Panc1 (cell line): ENCODE measurements at places on chromosomes 2 and 18.
A peak's percentile ranks its signal among the peaks of the same experiment; 100 is the strongest.

- no peak for DNase-seq
Observed at GRCh38 chr2:212158081-212158480, 380.5 kb downstream of the ERBB4 start.

DNA sequence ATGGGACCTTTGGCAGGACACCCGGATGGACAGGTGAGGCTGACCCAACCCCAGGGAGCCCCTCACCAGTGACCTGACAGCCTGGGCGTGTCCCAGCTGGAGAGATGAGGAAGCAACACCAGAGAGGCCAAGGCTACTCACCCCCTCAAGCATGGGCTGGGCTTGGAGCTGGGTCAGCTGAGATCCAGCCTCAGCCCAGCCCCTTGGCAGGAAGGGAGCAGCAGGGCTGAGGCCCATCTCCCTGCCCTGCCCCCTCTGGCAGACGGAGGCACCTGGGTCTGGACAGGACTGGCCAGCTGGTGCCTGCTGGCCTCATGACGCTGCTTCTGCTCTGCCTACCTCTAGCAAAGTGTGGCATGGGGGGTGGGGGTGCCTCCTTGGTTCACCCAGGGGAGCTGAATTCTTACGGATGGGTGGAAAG lies 37.8 kb downstream of the HS6ST1 start:
- DNase-seq: no peak

GRCh38 chr2:206831442-206831995 lies 66.1 kb downstream of the FASTKD2 start:
- DNase-seq: no peak

- no peak for DNase-seq
Observed at GRCh38 chr2:127661072-127661649, 14.2 kb downstream of the LIMS2 start.

DNA sequence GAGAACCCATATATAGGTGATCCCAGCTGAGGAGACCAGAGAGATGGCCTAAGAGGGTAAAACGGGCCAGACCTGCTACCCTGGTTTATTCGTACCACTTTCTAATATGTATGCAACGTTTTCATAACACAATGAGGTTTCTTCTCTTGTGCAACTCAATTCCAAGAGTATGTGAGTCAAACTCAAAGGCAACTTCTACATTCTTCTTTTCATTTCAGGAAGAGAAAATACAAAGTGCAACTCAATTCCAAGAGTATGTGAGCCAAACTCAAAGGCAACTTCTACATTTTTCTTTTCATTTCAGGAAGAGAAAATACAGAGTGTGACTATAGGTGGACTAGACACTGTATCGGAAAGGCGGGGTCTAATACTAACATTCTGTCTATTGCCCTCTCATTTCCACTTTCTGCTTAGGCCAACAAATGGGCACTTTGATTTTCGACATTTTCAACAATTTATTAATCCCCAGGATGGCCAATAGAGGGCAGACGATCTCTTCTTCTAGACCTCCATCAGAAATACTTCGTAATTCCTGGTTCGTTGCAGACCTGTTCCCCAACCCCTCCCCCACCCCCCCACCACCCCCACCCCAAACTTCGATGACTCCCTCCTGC lies 3.7 kb upstream of the CRIM1 start:
- DNase-seq: no peak

- DNase-seq: no peak
Observed at GRCh38 chr18:23951206-23951605, 63.3 kb upstream of the TTC39C start.

DNA sequence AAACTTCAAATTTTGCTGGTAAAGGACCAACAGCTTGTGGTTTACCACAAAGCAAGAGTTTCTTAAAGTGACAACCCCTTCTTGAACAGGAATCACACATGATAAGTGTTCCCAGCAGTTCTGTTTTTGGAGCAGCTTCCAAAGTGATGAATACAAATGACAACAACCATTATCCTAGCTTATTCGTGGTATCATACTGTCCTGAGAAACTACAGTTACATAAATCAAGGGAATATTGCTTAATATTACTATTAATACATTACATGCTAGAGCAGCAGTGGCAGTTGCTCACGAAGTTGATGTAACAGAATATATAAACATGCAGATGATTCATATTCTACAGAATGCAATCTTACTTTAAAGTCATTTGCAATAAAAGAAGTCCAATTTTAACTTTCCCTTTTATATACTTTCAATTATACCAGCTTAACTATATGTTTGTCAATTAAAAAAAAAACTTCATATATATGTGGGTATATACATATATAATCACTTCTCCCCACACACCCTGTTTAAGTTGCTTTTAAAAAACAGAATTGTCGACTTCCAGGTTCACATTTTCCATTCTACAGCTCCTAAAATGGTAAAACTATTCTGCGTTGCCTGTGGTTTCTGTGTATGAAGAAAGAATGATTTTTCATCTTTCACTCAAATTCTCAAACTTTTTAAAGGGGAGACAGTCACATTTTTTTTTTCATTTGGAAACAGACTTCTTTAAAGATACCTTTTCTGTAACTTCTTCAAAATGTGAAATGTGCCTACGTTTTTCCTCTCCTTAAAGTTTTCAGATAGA lies 713.6 kb downstream of the TDRD15 start:
- no peak for DNase-seq

DNA sequence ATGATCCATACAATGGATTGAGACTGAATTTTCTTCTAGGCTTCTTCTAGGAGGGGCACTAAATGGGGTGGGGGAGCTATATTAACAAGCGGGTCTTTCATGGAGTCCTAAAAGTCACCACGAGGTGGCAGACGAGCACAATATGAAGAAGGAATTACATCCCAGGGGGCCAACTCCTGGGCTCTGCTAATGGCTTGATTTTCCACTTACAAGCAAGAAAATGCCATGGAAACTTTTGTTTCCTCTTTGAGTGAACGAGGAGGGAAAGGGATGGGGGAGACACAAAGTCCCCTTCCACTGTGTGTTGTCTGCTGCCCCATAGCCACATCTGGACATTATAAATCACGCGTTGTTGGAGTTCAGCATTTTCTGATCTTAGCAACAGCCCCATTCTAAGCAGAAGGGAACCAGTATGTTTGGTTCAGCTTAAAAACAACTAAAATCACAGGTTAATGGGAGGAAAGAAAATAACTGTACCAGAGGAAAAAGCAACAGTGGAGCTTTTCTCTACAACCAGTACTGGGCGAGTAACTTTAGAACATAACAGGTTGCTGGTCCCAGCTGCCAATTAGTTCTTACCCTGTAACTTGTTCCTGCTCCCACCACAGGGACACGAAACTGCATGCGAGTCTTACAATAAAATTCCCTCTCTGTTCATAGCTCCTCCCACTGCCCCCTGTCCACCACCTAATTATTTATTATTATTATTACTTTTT lies 285.0 kb upstream of the PARD3B start:
- DNase-seq: peak; percentile 8

GRCh38 chr2:222670191-222671038 lies 1.0 kb upstream of the MOGAT1 start:
- no peak for DNase-seq

DNA sequence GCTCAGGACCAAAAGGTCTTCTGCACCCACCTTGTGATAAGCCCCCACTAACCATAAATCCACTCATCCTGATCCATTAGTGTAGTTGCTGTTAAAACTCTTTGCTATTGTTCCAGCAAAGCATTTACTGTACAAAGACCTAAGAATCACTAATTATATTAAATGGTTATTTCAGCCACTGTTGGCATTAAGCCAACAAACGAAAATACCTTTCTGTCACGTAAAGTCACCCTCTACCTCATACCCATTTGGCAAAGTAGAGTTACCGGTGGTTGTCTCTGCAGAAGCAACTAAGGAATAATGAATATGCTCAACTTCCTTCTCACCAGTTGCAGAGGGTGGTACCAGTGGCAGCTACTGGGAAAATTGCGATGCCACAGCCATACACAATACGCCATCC lies 224.5 kb downstream of the SP3 start:
- DNase-seq: no peak

DNA sequence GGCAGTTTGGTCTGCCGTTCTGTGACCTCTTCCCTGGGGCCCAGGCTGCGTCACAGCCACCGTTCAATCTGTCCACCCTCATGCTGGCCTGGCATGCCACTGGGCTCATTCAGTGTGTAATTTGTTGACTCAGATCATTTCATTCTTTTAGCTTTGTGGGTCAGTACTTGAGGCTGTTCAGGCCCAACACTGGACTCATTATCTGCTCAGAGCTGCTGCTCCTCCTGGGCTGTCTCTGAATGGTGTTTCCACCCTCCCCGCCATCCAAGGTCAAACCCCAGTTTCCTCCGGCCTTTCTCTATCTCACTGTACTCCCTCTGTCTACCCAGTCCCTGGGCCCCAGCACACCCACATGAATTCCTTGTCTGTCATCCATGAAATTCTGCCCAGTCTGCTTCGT lies 152.4 kb upstream of the NCK2 start:
- DNase-seq: no peak

DNA sequence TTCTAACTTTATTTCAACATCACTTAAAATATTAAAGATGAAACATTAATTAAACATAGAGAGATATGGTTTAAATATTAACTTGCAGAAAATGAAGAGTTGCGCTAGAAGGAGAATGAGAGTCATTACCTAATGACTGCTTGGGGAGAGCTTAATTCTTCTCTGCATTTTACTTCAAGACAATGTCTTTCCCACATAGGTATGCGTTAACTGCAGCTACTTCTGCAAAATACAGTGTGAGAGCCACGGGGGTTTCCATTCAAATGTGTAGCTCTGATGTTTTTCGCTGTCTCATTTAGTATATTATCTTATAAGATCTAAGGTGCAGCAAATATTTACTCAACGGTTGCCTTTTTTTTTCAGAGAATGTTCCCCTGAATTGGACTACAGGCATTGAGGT lies 126.7 kb downstream of the TMX3 start:
- no peak for DNase-seq

DNA sequence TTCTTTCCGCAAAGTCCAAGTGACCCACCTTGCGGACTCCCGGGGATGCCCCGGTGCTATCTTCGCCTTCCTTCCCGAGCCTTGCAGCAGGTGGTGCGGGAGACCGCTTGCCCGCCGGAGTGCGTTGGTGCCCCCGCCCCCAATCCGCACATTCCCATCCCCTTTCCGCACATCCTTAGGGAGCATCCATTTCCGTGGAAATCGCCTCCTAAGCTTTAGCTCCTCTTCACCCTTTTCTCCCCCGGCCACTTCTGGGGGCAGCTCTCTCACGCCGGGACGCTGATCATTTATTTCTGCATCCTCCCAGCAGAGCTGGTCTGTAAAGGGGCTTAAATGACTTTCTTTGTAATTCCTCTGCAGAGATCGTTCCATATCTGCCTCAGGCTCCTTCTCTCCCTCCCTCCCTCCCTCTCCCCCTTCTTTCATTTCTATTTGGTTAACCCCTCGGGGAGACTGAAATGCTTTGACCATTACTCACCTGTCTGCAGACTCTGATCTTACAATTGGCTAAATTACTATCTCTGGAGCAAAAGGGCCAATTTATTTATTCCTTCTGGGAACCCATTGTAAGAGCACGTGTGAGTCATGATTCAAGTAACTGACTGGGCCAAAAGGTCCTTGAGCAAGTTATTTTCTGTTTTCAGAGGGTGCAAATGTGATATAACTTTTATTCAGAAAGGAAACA lies 1.3 kb upstream of the LYPD1 start:
- DNase-seq: no peak

- no peak for DNase-seq
Observed at GRCh38 chr18:63376538-63376937, 9.5 kb upstream of the KDSR start.

- DNase-seq: no peak
Observed at GRCh38 chr2:241467777-241468475, 40.5 kb downstream of the STK25 start.

- DNase-seq: no peak
Observed at GRCh38 chr18:36314754-36315153, 17.2 kb downstream of the FHOD3 start.

DNA sequence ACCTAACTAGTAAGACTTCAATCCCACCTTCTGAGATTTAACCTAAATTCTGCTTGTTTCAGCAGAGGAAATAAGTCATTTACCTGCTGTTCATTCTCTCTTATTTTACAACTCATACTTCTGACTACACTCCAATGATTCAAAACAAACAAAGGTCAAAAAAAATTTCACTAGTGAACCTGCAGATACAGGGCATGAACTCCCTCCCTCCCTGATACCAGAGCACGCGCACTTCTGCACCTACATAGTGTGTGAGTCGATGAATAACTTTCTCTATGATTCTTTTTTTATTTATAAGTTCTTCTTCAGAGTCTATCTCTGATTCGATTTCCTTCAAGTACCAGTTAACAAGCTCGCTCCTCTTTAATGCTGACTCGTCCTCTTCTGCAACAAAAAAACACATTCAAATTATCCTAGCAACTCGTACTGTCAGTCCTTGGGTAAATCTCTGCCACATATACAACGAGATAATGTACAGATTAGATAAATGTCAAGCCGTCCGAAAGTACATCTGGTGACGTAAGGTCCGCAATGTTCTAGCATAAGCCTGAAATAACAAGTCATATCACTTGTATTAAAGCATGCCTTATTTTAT lies 7.4 kb upstream of the LCT start:
- no peak for DNase-seq

- no peak for DNase-seq
Observed at GRCh38 chr18:47283476-47283875, 32.0 kb upstream of the SKOR2 start.

GRCh38 chr2:180739070-180739469 lies 241.3 kb upstream of the UBE2E3 start:
- no peak for DNase-seq

DNA sequence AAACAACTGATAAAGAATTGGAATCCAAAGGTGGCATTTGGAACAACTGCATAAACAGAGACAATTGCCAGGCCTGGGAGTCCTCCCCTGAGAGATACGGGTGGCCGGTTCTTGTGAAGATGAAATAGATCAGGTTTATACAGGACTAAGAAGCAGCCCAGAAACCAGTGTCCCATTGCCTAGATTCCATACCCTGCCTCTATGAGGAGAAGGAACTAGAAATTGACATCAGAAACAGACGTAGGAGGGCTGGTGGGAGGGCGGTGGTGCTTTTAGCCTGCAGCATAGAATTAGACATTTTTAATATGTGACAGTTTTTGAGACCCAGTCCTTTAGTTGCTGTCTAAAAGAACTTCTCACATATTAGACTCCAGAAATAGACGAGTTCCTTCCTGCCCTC lies 11.8 kb upstream of the SH3BP4 start:
- DNase-seq: no peak

DNA sequence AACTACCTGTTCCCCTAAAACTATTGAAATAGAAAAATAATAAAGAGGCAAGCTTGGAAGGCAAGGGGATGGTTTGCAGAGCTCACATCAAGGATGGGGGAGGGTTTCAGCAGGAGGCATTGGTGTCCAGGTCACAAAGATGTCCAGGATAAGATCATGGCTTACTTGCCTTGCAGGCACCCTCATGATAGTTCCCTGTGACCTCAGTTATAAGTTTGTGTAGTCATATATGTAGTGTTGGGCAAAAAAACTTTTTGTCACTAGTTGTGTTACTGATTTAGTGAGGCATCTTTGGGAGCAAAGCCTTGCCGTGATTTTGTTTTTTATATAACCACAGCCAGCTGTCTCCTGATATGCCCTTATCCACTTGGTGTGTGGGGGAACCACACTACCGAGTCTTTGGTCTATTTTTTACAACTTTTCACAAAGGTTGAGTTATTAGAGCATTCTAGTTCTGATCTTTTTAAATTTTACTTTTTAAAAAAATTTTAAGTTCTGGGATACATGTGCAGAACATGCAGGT lies 53.3 kb downstream of the IL1R2 start:
- no peak for DNase-seq

GRCh38 chr18:13661051-13661778 lies 65.1 kb downstream of the FAM210A start:
- no peak for DNase-seq
